ENCODE measurements at places on chromosomes 5 and 9.

GRCh38 chr9:5825223-5825622, 7.7 kb downstream of the ERMP1 start:
- DNase-seq, result no peak

GRCh38 chr9:13728917-13729811, 449.7 kb upstream of the MPDZ start:
- no peak for DNase-seq

DNA sequence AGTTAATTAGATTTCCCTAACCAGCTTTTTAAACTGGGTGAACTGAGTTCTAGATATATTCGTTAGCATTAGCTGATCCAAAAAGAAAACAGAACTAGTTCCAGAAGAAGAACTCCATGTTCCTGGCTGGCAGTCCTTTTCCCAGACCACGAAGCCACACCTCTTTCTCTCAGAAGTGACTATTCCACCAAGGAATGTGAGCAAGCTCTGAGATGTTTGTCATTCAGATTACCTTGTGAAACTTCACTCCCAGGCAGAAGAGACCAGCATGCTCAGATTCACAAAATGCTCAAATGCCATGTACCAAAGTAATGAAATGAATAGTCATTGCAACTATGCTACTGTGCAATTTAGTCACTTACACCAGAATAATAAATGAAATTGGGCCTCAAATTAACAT, 4.4 kb upstream of the SSBP2 start:
- peak; percentile 70 for DNase-seq

GRCh38 chr9:81902626-81903025, 25.6 kb upstream of the SPATA31D4 start:
- DNase-seq, result no peak

- no peak for DNase-seq
Measured at GRCh38 chr5:148425808-148426207, 42.0 kb downstream of the FBXO38 start.

DNA sequence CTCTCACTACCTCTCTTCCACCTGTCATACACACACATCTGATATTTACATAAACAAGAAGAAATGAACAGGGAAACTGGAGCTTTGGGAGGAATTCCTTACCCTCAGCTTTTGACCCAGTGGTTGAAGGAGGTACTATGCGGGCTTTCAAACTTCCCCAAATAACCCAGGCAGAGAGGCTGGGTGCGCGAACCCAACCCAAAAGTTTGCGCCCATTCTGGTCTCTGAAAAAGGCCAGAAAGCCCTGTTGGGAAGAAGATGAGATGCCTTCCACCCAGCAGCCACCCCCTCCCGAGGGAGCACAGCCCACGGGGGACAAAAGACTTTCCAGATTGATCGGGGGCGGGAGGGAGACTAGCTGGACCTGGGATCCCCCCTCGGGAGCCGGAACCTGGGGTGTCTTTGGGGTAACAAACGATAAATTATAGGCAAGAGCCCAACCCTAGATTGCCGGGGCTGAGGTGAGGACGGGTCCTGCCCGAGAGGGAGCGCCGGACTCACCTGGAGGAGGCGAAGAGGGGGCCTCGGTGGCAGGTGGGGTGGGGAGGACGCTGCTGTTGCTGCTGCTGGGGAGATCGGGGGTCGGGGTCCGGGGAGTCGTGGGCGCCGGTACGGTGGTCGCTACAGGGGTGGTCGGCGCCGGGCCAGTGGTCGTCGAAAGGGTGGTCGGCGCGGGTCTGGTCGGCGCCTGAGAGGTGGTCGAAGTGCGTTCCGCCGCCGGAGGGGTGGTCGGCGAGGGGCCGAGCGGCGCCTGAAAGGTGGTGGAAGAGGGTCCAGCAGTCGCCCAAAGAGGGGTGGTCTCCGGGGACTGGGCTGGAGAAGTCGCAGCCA, 798 bp downstream of the MEGF9 start:
- no peak for DNase-seq

DNA sequence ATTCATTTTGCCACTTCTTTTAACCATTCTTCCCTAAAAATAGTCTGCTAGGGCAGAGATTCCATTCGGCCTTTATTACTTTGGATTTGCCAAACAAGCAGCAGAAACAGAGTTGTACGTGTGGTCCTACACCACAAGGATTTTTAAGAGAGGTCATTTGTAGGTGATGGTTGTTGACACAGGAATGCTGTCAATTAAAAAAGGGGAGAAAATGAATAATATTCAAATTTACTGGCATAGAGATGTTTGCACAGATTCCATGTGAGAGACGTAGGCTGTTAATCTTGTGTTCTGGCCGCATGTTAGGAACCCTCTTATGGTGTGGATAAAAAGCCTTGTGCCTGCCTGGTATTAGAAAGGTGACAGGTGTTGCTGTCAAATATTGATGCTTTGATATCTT, 34.9 kb downstream of the TRIO start:
- no peak for DNase-seq

GRCh38 chr5:14917719-14918118, 46.1 kb upstream of the ANKH start:
- DNase-seq, result no peak

DNA sequence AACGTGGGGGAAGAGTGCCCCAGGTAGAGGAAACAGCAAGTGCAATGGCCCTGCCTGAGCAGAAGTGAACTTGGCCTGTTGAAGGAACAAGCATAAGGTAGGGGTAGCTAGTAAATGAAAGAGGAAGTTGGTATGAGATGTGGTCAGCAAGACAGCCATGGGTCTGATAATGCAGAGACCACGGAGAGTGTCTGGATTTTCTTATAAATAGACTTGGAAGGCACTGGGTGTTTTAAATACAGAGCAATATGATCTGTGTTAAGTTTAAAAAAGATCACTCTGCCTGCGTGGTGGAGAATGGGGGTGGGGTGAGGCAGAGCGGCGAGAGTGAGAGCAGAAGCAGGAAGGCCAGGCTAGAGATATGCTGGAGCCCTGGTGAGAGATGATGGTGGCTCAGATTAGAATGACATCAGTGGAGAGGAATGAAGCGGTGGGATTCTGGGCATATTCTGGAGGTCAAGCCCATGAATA, 4.2 kb downstream of the ADAM19 start:
- no peak for DNase-seq

GRCh38 chr5:156815988-156816599, 34.0 kb upstream of the PPP1R2B start:
- peak; percentile 11 for DNase-seq

GRCh38 chr9:130995086-130996011, 13.6 kb upstream of the LAMC3 start:
- DNase-seq, result peak; percentile 30

DNA sequence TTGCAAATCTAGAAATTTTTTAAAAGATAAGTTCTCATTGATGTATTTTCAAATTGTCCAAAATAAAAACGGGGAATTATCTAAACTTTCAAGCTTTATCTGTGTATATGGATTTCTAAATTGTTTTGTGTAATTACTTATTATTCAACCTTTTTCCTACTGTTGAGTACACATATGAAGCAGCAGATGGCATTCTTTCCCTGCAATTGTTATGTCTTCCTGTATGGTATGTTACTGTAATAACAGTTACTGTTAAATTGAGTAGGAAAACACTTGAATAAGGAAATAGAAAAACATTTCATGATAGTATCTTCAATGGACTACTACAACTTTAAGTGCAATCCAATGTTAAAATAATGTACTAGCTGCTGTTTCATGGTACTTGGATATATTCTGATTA, 124.8 kb downstream of the RANBP17 start:
- no peak for DNase-seq

DNA sequence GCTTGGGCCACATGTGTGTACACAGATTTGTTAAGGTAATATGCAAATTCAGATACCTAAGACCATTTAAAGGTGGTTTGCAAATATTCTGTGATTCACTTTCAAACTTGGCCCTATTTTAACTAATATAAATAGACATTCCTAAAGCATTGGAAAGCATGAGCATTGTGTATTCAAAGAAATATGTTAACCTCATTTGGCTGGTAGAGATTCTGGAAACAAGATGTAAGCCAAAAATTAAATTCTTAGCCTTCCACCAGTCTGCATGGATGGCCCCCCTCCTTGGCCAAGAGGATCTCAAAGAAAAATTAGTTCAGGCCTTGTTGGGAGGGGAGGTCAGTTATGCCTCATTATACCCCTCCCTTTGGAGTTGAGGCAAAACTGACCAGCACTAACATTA, 38.7 kb upstream of the C6 start:
- DNase-seq, result no peak

DNA sequence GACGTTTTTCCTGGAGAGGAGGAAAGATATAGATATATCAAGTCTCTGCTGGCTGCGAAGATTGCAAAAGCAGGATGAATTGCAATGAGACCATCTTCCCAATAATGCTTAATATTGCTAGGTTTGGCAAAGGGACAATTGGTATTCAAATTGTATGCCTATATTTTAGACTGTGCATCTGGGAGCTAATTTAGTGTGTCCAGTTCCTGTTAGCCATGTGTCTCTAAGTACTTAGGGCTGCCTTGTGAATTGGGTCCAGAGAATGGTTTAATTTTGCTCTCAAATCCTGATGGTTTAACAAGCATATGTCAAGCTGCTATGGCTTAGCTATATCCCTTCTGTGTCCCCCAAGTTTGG, 97.6 kb upstream of the ZNF366 start:
- no peak for DNase-seq

DNA sequence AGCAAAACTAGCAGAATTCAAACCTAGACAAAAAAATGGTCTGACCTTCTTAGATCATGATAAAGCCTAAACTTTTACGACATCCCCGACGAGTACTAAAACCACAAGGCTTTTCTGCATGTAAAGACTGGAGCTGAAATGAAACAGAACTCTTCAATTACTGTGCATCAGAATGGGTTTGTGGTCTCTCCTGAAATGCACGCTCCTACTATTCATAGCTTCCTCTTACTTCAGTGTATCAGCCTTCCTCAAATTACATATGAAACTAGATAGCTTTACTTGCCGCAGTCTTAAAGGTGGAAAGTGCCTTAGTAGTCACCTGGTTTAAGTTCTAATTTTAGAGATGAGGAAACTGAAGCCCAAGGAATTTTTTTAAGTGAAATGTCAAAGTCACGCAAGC, 24.6 kb upstream of the MED10 start:
- peak; percentile 67 for DNase-seq

DNA sequence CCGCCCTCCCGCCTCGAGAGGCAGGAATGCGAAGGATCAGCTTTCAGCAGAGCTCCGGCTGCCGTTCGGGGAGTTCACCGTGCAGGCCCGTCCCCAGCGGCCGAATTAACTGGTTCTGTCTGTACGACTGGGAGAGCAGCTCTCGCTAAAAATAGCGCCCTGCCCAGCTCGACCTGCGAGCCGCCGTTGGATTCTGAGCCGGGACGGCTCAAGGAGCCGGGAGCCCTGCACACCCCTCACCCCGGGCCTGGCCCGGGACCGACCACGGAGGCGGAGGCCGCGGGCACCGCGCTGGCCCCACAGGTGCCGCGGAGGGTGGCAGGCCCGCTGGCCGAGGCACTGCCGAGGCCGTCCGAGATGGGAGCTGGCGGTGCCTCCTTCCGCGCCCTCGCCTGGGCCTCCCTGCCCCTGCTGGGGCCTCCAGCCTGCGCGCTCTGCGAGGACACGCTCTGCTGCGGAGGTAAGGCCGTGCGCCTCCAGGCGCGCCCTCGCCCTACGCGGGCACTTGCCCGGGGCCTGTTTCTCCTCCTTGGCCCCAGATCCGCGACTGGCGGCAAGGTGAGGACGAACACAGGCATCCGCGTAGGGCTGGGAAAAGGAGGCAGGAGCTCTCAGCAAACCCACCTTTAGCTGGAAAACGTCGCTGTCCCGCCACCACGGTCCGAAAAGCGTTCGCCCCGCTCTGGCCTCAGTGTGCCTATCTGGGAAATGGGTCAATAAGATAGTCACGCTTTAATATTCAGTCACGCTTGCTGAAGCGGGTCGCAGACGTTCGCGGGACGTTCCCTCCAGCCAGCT, 53.1 kb upstream of the DAB2IP start:
- peak; percentile 63 for DNase-seq

DNA sequence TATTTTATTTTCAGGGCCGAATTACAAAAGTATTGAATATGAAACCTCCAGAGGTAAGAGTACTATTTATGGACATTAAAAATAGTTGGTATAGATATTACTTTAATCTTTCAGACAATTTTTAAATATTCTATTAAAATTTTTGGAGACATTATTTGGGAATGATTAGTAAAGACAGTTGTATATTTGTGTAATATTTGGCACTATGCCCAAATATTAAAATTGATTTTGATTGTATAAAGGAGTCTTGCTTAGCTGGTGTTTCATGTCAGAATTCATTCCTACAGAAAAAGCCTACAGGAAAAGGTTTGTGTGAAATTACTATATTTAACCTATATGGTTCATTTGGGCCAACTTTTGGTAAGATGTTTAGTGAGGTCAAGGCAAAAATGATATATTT, 5.5 kb downstream of the SMC2 start:
- DNase-seq, result no peak

GRCh38 chr9:35350212-35350611, 139.7 kb upstream of the RUSC2 start:
- DNase-seq, result no peak

- DNase-seq, result no peak
Measured at GRCh38 chr5:73378070-73378469, 70.5 kb downstream of the FOXD1 start.

DNA sequence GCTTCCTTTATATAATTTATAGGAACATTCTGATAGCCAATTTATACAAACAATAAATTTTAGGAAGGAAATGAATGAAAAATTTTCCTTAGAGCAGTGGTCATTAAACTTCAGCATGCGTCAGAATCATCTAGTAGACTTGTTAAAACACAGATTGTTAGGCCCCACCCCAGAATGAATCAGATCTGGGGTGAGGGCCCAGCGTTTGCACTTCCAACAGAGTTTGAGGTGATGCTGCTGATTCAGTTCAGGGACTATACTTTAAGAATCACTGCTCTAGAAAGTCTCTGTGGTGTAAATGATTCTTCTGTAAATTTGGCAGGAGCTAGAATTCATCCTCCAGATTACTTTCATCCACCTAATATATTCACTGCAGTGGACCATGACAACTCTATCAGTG, 80.4 kb downstream of the SLC12A2 start:
- DNase-seq, result no peak

- no peak for DNase-seq
Measured at GRCh38 chr5:80592761-80593160, 22.7 kb upstream of the ANKRD34B start.

GRCh38 chr9:68678430-68678829, 26.6 kb upstream of the PIP5K1B start:
- DNase-seq, result no peak

Measured in fibroblast of skin of left biceps (primary cell).